Subcutaneous preadipocyte (primary cell): ENCODE measurements at places on chromosomes 2 and 18. TPM values are rescaled to one million over a fixed set of nuclear protein-coding genes. Genes with fewer than 3 reads are reported as not detected.

Gene HOXD9
- 0.37 and 0.78 TPM in 2 replicates for total RNA-seq

Gene NCOA1
- 12.9 and 13.5 TPM in 2 replicates for total RNA-seq

Gene DLX1
- under 0.01 and 0.39 TPM in 2 replicates for total RNA-seq

Gene CCDC68
- 1.5 and 2.0 TPM in 2 replicates for total RNA-seq

Gene ZBTB7C
- under 0.01 TPM in 2 replicates for total RNA-seq

Gene KRTCAP3
- total RNA-seq, result 0.39 TPM in 1 of 2 replicates, not detected in the other

Gene SOX11
- not detected in 2 replicates for total RNA-seq

Gene HMSD
- total RNA-seq, result 0.39 TPM in 1 of 2 replicates, not detected in the other

Gene OR6B2
- not detected in 2 replicates for total RNA-seq

Gene TRIM54
- total RNA-seq, result not detected in 2 replicates

Gene TOGARAM2
- under 0.01 and 0.37 TPM in 2 replicates for total RNA-seq

Gene C2orf66
- under 0.01 TPM in 1 of 2 replicates, not detected in the other for total RNA-seq

Gene CCBE1
- total RNA-seq, result 32.3 and 36.0 TPM in 2 replicates

Gene ERBB4
- total RNA-seq, result under 0.01 TPM in 1 of 2 replicates, not detected in the other

Gene FSHR
- not detected in 2 replicates for total RNA-seq

Gene NAT8
- not detected in 2 replicates for total RNA-seq

Gene OST4
- total RNA-seq, result 193 and 258 TPM in 2 replicates

Gene CNTNAP5
- not detected in 2 replicates for total RNA-seq

Gene MSGN1
- not detected in 2 replicates for total RNA-seq

Gene C2orf80
- total RNA-seq, result not detected in 2 replicates

Gene PCARE
- not detected in 2 replicates for total RNA-seq

Gene REG1A
- not detected in 2 replicates for total RNA-seq

Gene MBP
- total RNA-seq, result 18.8 and 26.5 TPM in 2 replicates

Gene MAB21L4
- total RNA-seq, result not detected in 2 replicates

Gene IL36RN
- total RNA-seq, result not detected in 2 replicates

Gene LONRF2
- under 0.01 TPM in 2 replicates for total RNA-seq
